Activated T-helper 9 cell treated with anti-CD3 and anti-CD28 coated beads, Interleukin-2, amount 50 U/mL, for 16 hours (primary cell): ENCODE measurements at places on chromosomes 4 and X.

GRCh38 chrX:70769659-70770227, 138.8 kb downstream of the TEX11 start:
- no peak for DNase-seq

- DNase-seq: no peak
These were observed 444.2 kb downstream of the GRIA2 start for GRCh38 chr4:157664726-157665125.

- DNase-seq: no peak
These were observed 310.4 kb downstream of the SPRY1 start for GRCh38 chr4:123706973-123707372.

DNA sequence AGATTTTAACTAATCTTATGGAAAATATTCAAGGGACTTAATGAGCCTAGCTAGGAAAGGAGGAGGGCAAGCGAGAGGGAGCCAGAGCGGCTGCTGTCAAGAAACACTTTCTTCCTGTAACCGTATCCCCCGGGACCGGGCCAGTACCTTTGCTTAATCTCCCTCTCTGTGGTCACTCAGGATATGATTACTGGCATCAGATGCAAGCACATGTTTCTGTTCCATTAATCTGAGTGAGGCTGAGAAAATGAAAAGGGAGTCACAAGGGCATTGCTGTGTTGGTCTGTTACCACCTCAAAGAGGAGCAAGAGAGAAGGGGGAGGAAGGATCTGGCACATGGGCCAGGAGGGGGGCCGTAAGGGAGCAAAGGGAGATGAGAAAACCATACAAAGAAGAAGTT, 356.7 kb upstream of the GATB start:
- DNase-seq: no peak

DNA sequence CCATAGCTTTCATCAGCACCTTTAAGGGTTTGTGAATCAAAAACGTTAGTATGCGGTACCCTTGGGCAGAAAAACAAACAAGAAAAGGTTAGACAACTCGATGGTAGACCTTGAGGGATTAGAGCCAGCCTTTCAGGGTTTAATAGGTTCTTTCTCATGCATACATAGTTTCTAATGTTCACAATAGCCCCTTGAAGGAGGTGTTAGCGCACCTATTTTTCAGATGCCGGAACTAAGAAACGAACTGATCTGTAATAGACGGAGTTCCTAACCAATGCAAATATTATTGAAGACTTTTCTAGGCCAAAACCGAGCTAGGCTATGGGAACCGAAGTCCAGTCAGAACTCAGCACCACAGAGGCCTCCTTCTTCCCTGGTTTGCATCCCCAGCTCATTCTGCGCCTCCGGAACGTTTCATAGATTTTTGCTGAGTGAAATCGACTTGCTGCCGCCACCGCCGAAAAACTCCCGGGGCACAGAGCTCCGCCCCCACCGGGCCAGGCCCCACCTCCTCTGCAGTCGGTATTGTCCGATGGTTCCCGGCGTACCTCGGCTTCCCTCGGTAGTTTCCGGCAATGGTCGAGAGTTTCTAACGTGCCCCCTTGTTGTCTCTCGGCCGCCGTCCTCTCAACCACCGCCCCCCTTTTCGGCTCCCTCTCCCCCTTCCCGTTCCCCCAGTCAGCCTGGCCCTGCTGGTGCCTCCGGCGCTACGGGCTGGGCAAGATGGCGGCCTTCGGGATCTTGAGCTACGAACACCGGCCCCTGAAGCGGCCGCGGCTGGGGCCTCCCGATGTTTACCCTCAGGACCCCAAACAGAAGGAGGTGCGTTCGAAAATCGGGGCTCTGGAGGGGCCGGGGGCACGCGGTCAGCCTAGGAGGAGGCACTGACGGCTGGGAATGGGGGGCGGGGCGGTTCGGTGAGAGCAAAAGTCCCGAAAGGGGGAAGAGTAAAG, at the start of gene MED12:
Gene MED12 (plus strand): TSS at position 565 of the 953 bp plus-strand sequence. CDS start 159 bp downstream, at position 724.
- peak; percentile 65 for DNase-seq

- no peak for DNase-seq
These were observed 260.8 kb upstream of the TENM3 start for GRCh38 chr4:181982437-181982836.

DNA sequence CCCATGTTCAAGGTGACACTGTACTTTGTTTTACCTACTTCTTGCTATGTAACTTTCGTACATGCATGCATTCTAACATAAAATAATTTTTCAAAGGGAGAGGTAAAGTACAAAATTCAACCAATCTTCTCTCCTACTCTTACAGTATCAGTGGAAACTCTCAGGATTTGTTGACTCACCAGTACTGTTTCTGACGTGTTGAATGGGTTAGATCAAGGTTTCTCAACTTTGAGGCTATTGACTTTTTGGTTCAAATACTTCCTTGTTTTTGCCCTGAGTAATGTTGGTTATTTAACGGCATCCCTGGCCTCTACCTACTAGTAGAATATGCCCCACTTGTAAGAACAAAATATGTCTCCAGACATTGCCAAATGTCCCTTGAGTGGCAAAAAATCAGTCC, 94.6 kb upstream of the SMAD1 start:
- no peak for DNase-seq
